Endothelial cell (in vitro differentiated cells): ENCODE measurements at places on chromosomes 11 and 22. TPM values are rescaled to one million over a fixed set of nuclear protein-coding genes. Genes with fewer than 3 reads are reported as not detected.

DNA sequence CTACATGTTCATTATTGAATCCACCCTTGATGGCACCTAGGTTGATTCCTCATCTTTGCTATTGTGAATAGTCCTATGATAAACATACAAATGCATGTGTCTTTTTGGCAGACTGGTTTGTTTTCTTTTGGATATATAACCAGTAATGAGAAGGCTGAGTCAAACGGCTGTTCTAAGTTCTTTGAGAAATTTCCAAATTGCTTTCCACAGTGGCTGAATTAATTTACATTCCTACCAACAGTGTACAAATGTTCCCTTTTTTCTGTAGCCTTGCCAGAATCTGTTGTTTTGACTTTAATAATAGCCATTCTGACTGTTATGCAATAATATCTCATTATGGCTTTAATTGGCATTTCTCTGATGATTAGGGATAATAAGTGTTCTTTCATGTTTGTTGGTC is 184.9 kb downstream of the CASP12 start:
- no peaks in the 10 kb centered on the region for H3K27me3 ChIP-seq
- no peak overlapping the region for H3K27ac ChIP-seq
- no peak for DNase-seq
- H3K4me3 ChIP-seq = no peak overlapping the region

DNA sequence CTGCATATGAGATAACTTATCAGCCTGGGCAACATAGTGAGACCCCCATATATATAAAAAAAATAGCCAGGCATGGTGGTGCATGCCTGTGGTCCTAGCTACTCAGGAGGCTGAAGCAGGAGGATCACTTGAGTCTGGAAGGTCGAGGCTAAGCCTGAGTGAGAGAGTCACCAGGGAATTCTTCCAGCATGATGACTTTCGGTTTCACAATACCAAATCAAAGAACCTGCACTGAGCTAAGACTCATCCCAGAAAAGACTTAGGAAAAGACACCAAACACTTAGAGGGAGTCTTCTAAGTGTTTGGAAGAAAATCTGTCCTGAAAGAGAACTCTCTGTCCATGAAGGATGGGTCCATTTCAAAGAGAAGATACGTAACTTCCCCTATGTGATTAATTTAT is 12.7 kb downstream of the STK33 start:
- peaks cover 5% of the 10 kb centered on the region for H3K36me3 ChIP-seq

DNA sequence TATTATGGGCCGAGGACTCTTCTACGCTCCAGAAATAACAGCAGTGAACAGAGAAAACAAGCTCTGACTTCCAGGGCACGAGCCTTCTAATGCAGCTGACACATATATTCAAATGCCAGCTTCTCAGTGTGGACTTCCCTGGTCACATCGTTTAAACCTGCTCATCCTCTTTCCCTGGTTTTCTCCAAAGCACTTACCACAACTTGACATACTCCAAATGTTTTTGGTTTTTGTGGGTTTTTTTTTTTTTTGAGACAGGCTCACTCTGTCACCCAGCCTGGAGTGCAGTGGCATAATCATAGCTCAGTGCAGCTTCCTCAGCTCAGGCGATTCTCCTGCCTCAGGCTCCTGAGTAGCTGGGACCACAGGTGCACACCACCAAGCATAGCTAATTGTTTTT is 105.5 kb downstream of the MICAL3 start:
- no peak overlapping the region for H3K4me3 ChIP-seq
- H3K27ac ChIP-seq = no peak overlapping the region
- peaks cover 35% of the 10 kb centered on the region for H3K4me1 ChIP-seq
- H3K27me3 ChIP-seq = peaks cover 2% of the 10 kb centered on the region
- DNase-seq = no peak

GRCh38 chr11:57269571-57270021 is 32.5 kb upstream of the APLNR start:
- H3K4me3 ChIP-seq = no peak overlapping the region
- H3K27ac ChIP-seq = no peak overlapping the region
- DNase-seq = no peak
- H3K27me3 ChIP-seq = peaks cover 1% of the 10 kb centered on the region

DNA sequence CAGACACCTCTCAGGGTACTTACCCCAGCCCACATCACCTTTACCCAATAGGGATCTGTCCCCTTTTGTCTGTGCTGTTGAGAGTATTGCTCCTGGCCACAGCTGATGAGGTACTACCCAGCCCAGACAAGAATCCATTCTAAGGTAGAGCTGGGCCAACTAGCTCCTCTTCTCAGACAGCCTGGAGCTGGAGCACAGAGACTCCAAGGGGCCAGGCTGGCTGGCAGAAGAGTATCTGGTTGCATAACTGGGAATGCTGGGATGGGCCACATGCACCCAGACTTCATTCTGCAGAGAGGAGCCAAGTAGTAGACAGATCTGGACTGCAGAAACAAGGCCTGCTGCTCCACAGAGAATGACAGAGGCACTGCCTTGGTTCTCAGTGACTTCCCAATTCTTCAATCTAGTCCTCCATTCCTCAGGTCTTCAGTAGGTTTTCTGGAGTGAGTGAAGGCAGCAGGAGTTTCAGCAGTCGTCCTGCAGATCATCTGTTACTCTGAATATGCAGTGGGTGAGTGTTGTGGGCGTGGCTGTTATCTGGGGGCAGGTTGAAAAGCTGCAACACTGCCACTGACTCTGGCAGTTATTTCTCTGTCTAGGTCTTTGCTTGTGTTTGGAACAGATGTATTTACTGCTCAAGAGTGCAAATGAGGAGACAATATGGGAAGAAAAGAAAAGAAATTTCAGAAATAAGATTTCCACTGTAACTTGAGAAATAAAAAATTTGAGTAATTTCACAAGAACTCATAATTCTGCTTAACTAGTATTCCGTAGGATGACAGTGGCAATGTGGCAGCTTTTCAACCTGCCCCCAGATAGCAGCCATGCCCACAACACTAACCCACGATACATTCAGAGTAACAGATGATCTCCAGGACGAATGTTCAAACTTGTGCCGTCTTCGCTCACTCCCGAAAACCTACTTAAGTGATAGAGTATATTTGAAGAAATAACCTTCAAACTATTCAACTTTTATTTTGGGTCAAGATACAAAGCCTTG is 34.9 kb downstream of the MAPK1 start:
- H3K27ac ChIP-seq = no peak overlapping the region
- DNase-seq = no peak
- peaks cover 3% of the 10 kb centered on the region for H3K27me3 ChIP-seq
- peaks cover 34% of the 10 kb centered on the region for H3K4me1 ChIP-seq
- no peak overlapping the region for H3K4me3 ChIP-seq

DNA sequence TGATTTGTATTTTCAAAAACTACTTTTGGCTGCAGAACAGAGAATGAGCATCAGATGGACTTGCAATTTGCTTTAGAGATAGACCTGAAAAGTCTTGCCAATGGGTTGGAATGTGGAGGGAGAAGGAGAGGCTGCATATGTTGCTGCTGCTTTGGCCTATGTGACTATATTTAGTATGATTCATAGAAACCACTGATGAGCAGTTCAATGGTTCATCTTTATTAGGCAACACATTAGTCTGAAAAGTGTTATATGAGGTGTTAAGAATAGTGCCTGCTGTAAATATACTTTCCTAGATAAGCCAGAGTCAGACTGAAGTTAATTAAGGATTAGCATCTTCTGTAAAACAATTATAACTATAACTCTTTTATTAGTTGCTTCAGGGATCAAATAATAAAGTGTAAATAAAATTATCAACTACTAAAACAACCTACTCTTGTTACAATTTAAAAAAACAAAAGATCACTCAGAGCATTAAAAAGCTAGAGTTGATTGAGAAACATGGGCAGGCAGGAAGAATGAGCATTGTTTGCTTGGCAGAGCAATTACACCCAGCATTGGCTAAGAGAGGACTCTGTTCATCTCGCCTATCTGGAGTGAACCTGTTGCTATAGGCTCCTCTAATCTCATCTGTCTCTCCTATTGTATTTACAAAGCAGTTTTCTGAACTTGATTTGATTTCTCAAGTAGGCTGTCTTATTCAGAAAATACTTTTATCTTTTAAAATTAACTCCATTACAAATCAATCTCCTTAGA is 36.3 kb downstream of the HORMAD2 start:
- H3K27me3 ChIP-seq = peaks cover 2% of the 10 kb centered on the region
- peaks cover 4% of the 10 kb centered on the region for H3K4me1 ChIP-seq
- H3K27ac ChIP-seq = no peak overlapping the region
- no peak for DNase-seq
- H3K36me3 ChIP-seq = no peaks in the 10 kb centered on the region
- H3K4me3 ChIP-seq = no peak overlapping the region

The CRYBB3 gene
- 0.97 TPM for total RNA-seq

The MMP10 gene
- total RNA-seq = not detected

The ZFTA gene
- total RNA-seq = 41.1 TPM

The KDM4E gene
- total RNA-seq = not detected
